Hematopoietic multipotent progenitor cell treated with erythropoietin and hydrocortisone succinate and interleukin-3 and kit ligand, for 6 days (in vitro differentiated cells): ENCODE measurements at places on chromosomes 1 and 21.

DNA sequence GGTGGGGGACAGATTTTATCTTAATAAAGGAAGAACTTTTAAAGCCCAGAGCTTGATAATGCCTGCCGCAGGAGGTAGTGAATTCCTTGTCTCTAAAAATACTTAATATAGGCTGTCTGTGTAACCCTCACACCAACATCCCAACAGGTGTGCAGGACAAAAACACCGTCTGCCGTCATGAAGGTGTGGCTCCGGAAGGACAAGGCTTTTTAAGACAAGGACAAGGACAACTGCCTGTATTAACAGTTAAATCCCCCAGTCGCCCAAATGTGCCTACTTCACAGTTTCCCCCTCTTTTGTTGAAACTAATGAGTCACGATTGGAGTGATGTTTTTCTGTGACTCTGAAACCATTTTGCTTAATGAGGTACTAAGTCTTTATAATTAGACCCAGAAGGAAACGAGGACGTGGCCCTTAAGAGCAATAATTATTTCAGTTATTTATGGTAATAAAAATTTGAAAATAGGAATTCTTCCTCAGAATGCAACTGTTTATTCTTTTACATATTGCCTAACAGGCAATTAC, 27.3 kb upstream of the SPATA6 start:
- DNase-seq = no peak

GRCh38 chr1:30335389-30335996, 387.9 kb downstream of the MATN1 start:
- no peak for DNase-seq

DNA sequence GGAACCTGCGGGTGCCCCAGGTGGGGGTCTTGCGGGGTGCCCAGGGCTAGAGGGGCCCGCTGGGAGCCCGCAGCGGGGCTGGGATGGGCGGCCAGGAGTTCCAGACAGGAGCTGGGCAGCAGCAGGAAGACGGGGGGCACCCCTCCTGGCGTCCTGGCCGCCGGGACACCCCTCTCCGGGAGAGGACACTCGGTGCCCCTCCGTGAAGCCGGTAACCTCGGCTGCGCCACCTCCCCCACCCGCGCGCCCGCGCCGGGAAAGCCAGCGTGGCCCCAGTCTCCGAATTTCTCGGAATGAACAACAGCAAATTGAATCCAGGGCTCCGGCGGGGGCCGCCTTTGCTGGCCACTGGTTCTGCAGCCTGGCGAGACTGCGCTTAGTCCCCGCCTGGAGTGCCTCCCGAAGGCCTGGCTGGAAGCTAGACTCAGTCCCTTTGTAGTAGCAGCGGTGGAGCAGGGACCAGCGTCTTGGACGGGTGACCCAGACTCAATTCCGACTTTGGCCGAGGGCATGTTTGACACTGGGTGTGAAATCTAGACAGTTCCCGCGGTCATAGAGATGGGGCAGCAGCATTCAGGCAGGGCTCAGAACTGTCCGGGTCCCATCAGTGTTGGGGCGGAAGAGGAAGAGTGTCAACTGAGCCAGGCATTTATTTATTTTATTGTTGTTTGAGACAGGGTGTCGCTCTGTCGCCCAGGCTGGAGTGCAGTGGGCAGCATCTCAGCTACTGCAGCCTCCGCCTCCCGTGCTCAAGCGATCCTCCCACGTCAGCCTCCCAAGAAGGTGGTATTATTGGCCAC, 773 bp downstream of the IFNGR2 start:
- DNase-seq = peak; percentile 69

DNA sequence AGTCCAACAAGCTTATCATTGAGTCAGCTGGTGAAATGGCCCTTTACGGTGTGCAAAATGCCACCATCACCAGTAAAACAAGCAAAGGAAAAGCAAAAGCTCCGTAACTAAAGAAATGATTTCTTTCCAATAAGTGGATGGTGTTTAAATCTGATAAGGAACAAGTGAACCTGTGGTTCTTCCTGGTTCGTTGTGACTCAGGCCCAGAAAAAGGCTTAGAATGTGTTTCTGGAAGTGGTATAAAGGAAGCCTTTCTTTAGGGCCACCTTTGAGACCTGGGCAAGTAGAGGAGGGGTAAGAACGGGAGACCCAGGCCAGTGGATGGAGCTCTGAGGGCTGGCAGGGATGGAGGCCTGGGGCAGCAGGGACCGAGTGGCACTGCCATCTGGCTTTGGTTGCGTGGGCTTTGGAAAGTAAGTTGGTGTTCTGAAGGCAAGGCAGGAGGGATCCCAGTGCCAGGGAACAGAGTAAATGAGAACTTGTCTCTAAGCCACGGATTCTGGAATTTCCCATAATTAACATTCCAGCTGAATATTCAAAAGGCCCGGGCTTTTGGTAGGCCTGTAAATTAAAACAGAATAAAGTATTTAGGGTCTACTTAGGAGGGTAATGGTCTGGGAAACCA, 87.9 kb upstream of the LMO4 start:
- DNase-seq = no peak

DNA sequence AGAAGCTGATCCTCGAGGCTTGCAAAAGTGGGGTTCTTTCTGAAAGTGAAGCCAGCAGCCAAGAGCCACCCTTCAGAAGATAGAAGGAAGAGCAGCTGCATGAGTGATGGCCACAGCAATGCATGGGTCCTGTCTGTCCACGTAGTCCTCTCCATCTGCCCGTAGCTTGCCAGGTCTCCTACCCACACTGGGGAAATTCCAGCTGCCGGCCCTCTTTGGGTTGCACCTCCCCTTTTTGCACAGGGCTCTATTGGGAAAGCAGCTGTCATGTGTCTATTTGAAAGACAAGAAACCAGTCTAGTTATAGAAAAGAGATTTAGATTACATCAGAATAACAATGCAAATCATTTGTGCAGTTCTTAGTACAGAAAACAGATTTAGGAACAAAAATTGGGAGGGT, 204.4 kb downstream of the GIPC2 start:
- no peak for DNase-seq

DNA sequence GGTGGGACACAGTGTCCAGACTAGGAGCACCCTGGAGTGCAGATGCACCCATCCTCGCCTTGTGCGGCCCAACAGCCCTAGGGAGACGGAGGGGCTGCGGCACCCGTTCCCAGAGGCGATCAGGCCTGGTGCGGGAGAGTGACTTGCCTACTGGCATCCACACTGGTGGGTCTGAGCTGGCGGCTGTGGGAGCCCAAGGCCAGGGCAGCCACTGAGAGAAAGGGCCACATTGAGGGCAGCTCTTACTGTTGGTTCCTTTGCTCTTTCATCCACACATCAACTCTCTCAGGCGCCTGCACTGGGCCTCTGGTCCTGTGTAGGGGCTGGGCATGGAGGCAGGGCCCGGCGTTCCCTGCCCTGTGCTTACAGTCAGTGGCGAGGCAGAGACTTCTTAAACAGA, 8.6 kb downstream of the PODN start:
- DNase-seq = no peak

DNA sequence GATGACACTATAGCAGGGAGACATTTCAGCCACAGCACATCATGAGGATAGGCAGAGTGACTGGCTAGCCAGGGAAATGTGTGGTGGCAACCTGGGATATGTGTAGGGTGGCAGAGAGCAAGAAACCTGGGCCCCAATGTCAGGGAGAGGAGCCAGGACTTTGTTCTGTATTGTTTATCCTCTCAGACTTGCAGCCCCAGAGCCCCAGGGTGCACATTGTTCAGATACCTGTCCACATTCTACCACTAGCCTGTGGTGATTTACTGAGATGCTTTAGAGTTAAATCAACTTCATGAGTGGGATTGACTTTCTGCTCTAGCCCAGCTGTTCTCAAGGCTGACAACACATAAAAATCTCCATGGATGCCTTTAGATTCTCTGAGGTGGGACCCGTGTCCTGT, 61.5 kb downstream of the MAB21L3 start:
- no peak for DNase-seq

GRCh38 chr1:116940814-116941599, 31.3 kb downstream of the PTGFRN start:
- DNase-seq = no peak

GRCh38 chr1:231836227-231836893, 209.8 kb downstream of the DISC1 start:
- DNase-seq = no peak

GRCh38 chr1:13749543-13750341, 49.8 kb downstream of the PRDM2 start:
- DNase-seq = peak; percentile 66

DNA sequence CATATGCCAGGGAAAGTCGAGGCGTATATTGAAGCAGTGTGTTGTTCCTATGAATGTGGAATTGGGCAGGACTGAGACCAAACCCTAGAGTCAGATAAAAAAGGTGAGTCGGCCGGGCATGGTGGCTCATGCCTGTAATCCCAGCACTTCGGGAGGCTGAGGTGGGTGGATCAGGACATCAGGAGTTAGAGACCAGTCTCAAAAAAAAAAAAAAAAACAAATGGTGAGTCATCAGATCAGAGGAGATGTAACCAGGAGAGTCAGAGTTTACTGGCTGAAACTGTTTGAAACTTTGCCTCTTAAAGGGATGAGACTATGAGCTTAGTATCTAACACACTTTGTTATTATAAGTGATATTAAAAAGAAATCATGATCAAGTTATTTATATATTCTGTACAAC, 26.4 kb upstream of the SYCP1 start:
- DNase-seq = no peak

GRCh38 chr1:217495249-217495648, 135.6 kb downstream of the GPATCH2 start:
- no peak for DNase-seq

DNA sequence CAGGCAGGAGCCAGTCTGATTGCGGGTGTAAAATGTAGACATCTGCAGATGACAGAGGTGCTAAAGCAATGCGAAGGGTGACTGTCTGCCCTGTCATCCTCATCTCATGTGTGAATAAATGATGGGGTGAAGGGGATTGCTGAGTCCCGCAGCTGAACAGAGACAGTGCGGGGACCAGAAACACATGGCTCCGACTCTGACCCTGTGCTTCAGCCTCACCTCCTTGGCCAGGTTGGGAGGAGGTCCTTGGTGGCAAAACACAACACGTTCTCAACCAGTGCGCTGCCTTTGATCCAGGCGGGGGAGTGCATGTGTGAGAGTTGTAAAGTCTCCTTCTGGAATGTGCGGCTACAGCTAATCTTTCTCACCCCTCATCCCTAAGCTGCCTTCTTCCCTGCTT, 32.0 kb upstream of the TTC22 start:
- no peak for DNase-seq

GRCh38 chr1:209652121-209652735, at the start of gene LAMB3:
Gene LAMB3, minus strand, starts transcription at chr1:209652425. Its CDS starts 1,481 bp downstream, at chr1:209650944.
- DNase-seq = no peak

DNA sequence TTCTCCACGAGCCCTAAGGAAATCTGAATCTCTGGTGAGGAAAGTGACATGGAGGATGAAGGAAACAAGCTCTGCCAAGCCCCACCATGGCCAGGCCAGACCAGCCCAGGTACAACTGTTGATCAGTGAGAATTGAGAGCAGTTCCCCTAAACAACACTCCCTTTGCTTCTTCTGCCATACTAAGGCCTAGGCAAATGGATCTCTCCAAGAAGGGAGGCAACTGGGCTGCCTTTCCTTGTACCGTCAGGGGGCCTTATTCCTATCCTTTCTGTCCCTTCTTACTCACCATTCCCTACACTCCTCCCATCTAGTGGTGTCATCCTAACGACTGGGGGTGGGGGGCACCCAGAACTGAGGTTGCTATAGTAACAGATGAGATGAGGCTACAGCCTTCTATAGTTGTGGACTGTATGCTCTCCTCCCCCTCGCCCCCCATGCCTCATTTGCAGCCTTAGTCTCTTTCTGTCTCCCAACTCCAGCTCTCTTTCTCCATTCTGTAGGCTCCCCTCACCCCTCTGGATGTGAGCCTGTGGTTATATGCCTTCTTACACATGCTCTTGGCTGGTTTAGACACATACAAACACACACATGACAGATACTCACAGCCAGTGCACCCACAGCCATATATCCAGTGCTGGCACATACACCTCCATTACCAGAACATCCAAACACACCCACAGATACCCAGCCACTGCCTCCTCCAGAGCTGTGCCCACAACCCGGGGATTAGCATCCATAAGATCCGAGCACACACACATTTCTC, 3.6 kb downstream of the PEA15 start:
- DNase-seq = no peak

DNA sequence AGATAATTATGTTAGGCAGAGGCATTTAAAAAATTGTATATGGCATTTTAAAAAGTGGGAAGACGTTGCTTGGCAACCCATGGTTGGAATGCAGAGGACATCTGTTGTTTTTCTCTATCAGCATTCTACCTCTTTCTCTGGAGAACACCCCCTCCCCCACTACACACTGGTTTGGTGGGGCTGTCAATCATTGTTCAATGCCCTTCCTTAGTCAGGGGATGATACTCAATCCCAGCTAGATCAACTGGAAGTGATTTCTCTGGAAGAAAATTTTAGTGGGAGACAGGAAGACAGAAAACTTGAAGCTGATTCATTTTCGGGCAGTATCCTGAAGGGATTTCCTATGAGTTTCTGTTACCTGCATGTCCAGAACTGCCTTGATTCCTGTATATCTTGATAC, 35.7 kb upstream of the CAP1 start:
- DNase-seq = no peak

DNA sequence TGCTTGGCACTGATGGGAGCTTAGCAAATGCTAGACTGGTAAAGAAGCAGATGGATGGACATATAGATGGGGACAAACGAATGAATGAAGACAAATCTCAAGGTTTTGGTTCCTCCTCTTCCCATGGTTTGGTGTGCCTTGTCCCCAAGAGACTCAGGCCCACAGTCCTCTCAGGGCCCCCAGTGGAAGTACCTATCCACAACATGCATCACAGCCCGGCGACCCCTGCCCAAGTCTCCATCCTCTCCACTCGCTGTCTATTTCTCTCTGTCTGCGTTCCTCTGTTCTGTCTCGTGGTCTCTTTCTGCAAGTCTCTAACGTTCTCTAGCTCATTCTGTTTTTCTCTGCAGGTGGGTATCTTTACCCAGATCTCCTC, 85.8 kb downstream of the GLIS1 start:
- DNase-seq = no peak

GRCh38 chr1:37033355-37034101, 787 bp downstream of the GRIK3 start:
- DNase-seq = no peak

DNA sequence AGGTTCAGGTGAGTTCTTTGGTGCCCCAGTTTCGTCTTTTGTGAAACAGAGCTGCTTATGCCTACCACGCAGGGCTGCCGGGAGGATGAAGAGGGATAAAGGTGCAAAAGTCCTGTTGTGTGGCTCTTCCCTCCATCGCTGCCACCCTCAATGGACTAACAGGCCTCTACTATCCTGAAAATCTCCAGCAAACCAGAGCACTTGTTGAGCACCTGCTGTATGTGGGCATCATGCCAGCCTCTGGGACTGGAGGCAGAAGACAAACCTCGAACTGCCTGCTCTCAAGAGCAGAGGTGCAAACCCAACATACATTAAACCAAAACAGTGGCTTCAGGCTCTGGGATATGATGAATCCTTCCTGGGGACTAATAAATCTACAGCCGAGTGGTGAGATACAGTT, 174.1 kb downstream of the ACTL8 start:
- DNase-seq = no peak
